ENCODE measurements at places on chromosomes 16 and 17.

DNA sequence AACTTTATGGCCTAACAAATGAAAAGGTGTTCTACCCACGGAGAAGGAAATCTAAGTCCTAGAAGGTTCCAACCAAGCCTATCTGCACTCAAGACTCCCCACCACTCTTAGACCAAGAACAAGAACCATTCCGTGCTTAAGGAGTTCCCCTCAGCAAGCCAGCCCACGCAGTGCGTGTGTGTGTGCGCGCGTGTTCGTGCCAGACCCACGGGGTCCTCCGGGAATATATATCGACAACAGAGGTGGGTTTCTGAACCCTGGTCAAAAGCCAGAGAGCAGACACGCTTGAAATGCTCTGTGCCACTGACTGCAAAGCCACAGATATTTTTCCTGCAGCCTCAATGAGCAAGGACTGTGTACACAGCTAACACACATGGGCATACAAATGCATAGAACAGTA, 70.7 kb downstream of the SLC39A11 start:
- no peak for DNase-seq

- peak; percentile 92 for DNase-seq
Measured at GRCh38 chr16:12057266-12057665, 80.7 kb downstream of the SNX29 start.

DNA sequence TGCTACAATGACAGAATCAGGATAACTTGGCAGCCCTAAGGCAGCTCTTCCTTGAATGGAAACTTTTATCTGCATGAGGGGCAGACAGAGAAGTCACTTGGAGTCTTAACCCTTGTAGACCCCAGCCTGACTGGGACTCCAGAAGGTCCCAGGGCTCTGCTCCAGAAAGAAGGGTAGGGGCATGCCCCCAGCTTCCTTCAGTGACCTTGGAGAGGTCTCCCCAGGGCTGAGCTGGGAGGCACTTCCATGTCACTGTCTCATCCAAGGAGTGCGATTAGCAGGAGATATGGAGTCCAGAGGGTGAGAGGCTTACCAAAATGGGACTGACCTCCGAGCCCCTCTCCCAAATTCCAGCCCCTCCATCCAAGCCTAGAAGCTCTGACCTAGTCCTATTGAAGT, 3.4 kb upstream of the NLRC5 start:
- no peak for DNase-seq

DNA sequence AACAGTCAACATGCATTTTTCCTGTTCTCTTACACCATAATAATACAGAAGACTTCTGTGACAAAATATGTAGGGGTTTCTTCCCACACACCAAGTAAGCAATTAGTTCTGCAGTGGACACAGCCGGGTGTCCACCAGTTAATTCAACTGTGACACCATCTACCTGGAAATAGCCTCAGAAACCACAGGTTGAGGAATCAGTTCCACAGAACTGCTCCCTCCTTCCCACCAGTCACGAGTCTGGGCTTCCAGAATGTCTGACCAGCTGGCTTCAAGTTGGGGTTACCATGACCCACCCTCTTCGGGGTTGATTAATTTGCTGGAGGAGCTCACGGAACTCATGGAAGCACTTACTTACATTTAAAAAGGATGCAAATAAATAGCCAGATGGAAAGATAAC, 13.6 kb upstream of the CCL5 start:
- no peak for DNase-seq

DNA sequence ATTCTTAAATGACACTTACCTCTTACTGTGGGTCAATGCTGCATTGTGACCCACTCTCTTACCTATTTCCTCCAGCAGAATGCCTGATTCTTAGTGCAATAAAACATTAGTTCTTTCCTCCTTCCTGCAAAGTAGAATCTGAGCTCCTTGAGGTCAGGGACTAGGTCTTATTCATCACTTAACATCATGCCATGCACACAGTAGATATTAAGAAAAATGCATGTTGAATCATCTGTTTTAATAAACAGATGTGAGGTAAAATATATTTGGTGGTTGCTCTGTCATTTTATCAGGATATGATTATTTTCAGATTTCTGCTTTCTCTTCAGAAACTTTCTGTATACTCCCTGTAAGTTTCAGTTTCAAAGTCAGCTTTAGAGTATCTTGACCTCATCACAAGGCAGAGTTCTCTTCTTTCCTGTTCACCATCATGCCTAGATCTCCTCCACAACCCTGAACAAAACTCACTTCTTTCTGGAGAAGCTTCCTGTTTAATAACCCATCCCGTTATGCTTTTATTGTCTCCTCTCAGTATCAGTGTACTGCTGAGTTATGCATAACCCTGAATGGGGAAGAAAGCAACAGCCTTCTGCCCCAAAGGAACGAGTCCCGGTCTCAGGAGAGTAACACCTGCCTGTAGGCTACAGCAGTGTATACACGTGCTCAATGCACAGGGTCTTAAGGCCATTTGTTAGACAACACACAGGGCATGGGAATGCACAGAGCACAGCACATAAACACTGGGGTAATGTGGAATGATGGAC, 30.3 kb upstream of the SUPT4H1 start:
- no peak for DNase-seq

DNA sequence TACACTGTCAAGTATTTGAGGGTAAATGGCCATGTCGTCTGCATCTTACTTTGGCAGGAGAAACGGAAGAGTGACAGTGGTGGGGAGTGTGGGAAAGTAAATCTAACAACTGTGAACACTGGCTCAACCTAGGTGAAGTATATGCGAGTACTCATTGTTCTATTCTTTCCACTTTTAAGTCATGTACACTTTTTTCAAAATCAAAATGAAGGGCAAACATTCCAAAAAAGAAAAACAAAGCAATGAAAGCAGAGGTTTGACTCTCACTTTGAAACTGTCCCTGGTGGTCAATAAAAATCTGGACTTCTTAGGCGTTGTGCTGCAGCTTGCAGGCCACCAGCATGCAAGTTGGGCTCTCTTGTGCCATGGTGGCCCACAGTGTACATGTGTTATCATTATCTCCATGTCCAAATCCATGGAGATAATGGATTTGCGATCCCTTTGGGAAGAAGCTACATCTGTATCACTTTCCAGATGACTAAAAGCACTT, 32.7 kb downstream of the STAT5B start:
- DNase-seq, result no peak

- DNase-seq, result no peak
Measured at GRCh38 chr17:14270508-14270907, 30.4 kb upstream of the HS3ST3B1 start.

- no peak for DNase-seq
Measured at GRCh38 chr16:12317121-12317810, 340.7 kb downstream of the SNX29 start.

DNA sequence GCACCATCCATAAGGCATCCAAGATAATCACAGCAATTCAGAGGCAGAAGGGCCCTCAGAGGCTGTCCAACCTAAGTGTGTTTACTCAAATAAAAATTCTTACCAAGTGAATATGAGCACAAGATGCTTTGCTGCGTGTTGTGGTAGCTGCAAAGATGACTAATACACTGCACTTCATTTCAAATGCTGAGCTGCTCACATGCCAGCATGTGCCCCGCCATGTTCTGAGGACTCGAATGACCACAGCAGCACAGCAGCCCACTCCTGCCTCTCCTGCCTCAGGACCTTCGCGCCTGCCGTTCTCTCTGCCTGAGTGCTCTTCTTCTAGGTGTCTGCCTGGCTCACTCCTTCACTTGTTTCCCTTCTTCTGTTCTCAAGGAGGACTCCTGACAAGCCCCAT, 19.0 kb downstream of the PIK3R5 start:
- peak; percentile 3 for DNase-seq

DNA sequence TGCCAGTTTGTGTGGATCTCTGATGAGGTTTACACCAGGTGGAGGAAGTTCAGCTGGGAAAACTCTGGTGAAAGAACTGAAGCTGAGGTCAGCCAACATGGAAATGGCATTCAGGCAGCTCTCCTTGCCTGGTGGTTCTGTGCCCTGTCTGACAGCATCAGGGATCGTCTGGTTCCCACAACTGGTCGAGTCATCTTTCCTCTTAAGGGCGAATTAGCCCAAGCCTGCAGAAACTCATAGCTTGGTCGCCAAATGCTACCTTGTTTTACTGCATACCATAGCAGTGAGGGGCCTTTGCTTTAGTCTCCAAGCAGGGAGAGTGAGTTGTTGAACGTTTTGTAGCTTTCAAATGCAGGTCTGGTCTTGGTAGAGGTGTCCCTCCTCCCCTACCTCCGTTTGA, 7.2 kb downstream of the PLCG2 start:
- DNase-seq, result no peak

- no peak for DNase-seq
Measured at GRCh38 chr16:15858921-15859668, 2.3 kb upstream of the MYH11 start.

DNA sequence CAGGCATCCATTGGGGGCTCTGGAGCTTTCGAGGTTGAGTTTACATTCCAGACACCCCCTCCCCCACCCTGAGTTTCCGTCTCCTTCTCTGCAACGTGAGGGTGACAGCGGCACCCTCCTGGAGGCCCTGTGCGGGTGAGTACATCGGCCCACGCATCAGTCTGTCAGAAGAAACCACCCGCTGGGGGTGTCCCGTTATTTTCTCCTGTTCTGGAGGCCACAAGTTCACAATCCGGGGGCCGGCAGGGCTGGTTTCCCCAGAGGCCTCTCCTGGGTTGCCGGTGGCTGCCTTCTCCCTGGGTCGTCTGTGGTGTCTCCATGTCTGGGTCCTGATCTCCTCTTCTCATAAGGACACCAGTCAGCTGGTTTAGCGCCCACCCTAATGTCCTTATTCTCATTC, 35.7 kb downstream of the GSE1 start:
- no peak for DNase-seq

GRCh38 chr17:410543-411401, 58.2 kb upstream of the RPH3AL start:
- DNase-seq, result no peak

DNA sequence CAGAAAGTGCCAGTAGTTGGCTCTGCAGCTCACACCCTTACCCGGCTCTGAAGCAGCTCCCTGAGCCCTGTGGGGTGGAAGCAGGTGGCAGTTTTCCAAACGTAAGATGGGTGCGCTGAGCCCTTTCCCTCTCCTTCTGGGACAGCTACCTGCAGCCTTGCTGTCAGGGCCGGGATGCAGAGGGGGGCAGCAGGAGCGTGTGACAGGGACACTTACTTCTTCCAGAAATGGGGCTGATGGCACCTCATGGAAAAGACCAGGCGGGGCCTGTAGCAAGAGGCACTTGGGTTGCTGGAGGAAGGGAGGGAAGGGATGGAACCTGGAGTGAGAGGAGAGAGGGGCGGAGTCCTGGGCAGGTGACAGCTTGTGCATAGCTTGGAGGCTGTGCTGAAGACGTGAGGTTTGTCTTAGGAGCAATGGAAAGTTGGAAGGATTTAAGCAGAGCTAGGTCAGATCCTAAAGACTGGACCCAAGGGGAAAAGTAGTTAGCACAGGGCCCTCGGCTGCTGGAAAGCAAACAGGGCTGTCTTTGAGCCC, 216.8 kb upstream of the RPL38 start:
- no peak for DNase-seq

- no peak for DNase-seq
Measured at GRCh38 chr17:17780922-17781590, 55.7 kb downstream of the SREBF1 start.

- DNase-seq, result no peak
Measured at GRCh38 chr17:6555331-6556120, 829 bp downstream of the PITPNM3 start.

GRCh38 chr16:11417487-11417886, 72.2 kb downstream of the RMI2 start:
- DNase-seq, result no peak

DNA sequence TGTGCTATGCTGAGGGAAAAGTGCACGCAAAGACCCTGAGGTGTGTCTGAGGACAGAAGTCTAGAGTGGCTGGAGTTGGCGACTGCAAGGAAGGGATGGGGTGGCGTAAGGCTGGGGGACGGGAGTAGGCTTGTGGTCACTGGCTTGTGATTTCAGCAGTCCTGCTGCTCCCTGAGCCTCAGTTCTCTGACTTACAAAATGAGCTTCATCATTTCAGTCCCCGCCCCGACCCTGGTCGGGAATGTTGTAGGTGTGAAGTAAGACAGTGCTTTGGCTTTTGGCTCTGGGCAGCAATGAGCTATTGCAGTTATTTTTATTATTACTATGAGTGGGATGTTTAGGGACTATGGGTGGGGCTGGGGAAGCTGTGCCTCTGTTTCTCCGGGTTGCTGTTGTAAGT, 8.6 kb downstream of the ADGRG1 start:
- no peak for DNase-seq

DNA sequence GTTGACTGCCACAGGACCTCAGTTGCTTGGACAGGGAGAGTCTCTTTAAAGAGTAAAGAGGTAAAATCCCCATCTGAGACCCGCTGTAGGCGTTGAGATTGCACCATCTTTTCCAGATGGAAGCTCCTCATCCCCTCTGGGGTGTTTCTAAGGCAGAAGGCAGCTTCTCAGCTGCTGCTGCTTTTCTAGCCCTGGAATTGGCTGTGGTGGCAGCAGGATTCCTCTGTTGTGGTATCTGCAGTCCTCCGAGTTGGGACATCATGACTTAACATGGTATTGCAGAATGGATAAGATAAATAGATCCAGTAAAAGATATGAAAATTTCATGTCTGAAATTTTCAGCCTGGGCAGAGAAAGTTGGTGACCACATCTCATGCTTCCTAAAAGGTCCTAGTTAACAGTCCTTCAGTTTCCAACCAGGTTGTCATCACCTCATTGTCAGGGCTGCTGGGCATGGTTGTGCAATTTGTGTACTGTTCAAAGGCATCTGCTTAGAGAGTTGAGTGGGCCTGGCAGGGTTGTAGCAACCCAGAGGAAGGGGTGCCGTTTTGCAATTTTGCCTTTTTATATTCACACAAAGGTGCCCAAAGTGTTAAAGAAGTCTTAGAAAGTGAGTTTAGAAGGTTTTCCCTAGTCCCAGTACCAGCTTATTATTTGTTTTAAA, 150.4 kb downstream of the SPECC1 start:
- DNase-seq, result no peak

- peak; percentile 31 for DNase-seq
Measured at GRCh38 chr16:14186007-14186794, 115.1 kb downstream of the MRTFB start.

DNA sequence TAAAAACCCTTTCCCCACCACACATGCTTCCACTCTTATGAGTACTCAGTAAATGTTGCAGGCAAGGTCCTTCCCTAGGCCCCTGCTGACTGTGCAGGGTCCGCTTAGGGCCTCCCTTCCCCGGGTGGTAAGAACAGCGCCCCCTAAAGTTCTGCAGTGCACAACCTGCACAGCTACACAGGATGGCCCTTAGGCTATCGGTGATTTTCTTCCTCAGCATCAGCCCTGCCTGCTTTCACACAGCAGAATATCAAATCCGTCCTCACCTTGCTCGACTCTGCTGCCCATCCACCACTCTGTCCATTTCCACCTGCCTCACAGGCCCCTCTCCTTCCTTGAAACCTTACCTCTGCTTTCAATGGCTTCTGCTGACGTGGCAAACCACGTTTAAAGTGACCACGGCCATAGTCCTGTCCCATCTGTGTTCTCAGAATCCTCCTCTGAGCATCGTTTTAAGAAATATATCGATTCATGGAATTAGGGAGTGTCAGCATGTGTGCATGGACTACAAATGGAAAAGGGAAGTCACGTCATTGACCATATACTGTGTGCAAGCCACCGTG, 51.4 kb upstream of the TMEM132E start:
- DNase-seq, result no peak

GRCh38 chr16:8885674-8886592, 3.8 kb downstream of the LITAFD start:
- DNase-seq, result no peak

Data from GM04503 (cell line).